Gastroesophageal sphincter (tissue), 4 donors: ENCODE measurements at places on chromosomes 11 and 22. TPM values are rescaled to one million over a fixed set of nuclear protein-coding genes. Genes with fewer than 3 reads are reported as not detected.

The CHADL gene
- total RNA-seq = 5.9 TPM

The USP2 gene
- total RNA-seq = 10.0 TPM

The FAM180B gene
- 0.40 TPM for total RNA-seq

The C11orf42 gene
- total RNA-seq = not detected

The DRG1 gene
- total RNA-seq = 51.8 TPM

The NLRP10 gene
- total RNA-seq = not detected

The OR4D6 gene
- total RNA-seq = not detected

The BTBD18 gene
- total RNA-seq = not detected

The CATSPER1 gene
- total RNA-seq = not detected

The CHST1 gene
- 2.1 TPM for total RNA-seq

The APOL4 gene
- total RNA-seq = 1.1 TPM

The KREMEN1 gene
- 12.5 TPM for total RNA-seq

The SAA1 gene
- 71.7 TPM for total RNA-seq

The C22orf31 gene
- total RNA-seq = not detected

The WNT7B gene
- 1.2 TPM for total RNA-seq

The ZP1 gene
- total RNA-seq = not detected

The IGLL1 gene
- not detected for total RNA-seq

The MS4A6A gene
- total RNA-seq = 119 TPM

The EEF1G gene
- 1,161 TPM for total RNA-seq

The ADORA2A gene
- 5.7 TPM for total RNA-seq

The AP5B1 gene
- total RNA-seq = 15.7 TPM

The TMEM109 gene
- 123 TPM for total RNA-seq

The GVQW3 gene
- 0.81 TPM for total RNA-seq

The SMIM38 gene
- total RNA-seq = 1.2 TPM

The GLYAT gene
- total RNA-seq = not detected

The C11orf86 gene
- total RNA-seq = not detected

The LRP5 gene
- 32.6 TPM for total RNA-seq

The OR2D2 gene
- not detected for total RNA-seq

The AGBL2 gene
- total RNA-seq = 0.81 TPM

The TMEM132A gene
- total RNA-seq = 4.4 TPM

The GRK3 gene
- total RNA-seq = 4.8 TPM

The SOX6 gene
- 10.7 TPM for total RNA-seq

The MS4A15 gene
- total RNA-seq = not detected

The OR52N4 gene
- total RNA-seq = not detected

The CHRDL2 gene
- total RNA-seq = 13.6 TPM

The PLA2G3 gene
- total RNA-seq = 0.47 TPM

The OR56B4 gene
- total RNA-seq = not detected

The B4GALNT4 gene
- total RNA-seq = 3.2 TPM

The MRGPRX4 gene
- not detected for total RNA-seq

The CCDC81 gene
- total RNA-seq = 0.40 TPM

The CHRM4 gene
- total RNA-seq = 1.3 TPM

The APOBEC3F gene
- total RNA-seq = 0.67 TPM

The PDE2A gene
- 31.6 TPM for total RNA-seq

The TSPAN32 gene
- not detected for total RNA-seq

The PRR33 gene
- not detected for total RNA-seq

The SLC1A2 gene
- 0.40 TPM for total RNA-seq
